ENCODE measurements at places on chromosomes 2 and 18. TPM values are rescaled to one million over a fixed set of nuclear protein-coding genes. Genes with fewer than 3 reads are reported as not detected.

Gene GULP1
- polyA plus RNA-seq: 24.5 TPM

Gene VIT
- polyA plus RNA-seq: 19.4 TPM

Gene LIMS4
- 2.5 TPM for polyA plus RNA-seq

Gene ATG16L1
- polyA plus RNA-seq: 17.6 TPM

Gene ZC3H6
- polyA plus RNA-seq: 4.6 TPM

Gene SH2D6
- 0.12 TPM for polyA plus RNA-seq

Gene SKA1
- polyA plus RNA-seq: 3.3 TPM

Gene HOXD9
- 11.7 TPM for polyA plus RNA-seq

Data from ovary (tissue), 10 donors.